ENCODE measurements at places on chromosomes 11 and 22.

- no peak for DNase-seq
Measured at GRCh38 chr22:42365111-42365865, 66.9 kb downstream of the NFAM1 start.

DNA sequence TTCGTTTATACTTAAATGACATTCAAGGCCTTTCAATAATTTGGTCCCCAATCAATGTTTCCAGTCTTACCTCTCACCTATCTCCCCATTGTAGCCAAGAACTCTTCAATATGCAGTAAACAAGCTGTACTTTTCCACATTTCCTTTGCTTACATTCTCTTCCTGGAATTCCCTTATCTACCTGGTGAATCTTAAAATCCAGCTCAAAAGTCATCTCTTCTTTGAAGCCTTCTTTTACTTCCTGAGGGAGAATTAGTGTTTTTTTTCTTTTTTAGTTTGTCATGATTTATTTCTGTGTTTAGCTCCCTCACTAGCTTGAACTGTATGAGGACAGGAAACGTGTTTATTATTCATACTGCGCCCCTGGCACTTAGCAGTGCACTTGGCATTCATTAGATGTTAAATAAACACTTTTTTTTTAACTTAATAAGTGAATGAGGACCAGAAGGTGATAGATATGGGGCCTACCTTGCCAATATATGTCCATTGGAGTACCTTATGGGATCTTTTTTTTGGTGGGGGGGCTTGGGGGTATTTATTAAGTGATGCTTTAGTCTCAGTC lies 4.9 kb upstream of the PTS start:
- DNase-seq, result no peak

GRCh38 chr11:114399490-114400215 lies 658 bp downstream of the C11orf71 start:
- no peak for DNase-seq

DNA sequence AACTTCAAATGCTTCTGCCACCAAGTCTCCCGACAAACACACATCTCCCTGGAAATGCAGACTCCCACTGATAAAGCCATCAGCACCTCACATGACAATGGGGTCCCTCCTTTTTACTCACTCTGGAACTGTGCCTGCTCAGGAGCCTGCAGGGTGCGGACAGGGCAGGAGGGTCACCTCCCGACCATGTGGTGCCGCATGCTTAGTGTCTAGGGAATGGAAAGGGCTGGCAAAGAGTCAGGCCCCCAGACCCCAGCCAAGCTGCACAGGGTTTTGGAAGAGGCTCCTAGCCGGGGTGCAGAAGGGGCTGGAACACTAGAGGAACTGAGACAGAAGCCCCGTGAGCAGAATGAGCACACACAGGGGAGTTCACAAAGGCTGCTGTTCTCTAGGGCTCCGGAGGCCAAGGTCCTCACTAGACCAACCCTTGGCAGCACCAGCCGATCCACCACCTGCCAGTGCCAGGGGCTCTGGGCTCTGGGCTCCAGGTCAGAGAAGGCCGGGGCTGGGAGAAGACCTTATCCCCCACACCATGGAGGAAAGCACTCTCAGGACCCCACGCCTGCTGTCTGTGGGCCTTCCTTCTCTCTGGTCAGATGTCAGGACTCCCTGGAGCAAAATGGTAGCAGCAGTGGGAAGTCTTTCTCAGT lies 125.1 kb upstream of the FGF3 start:
- DNase-seq, result no peak

- DNase-seq, result no peak
Measured at GRCh38 chr11:124749912-124750311, 2.1 kb downstream of the VSIG2 start.

GRCh38 chr11:128182844-128183243 lies 404.5 kb downstream of the ETS1 start:
- no peak for DNase-seq

- no peak for DNase-seq
Measured at GRCh38 chr22:49093192-49093880, 734.3 kb downstream of the BRD1 start.

DNA sequence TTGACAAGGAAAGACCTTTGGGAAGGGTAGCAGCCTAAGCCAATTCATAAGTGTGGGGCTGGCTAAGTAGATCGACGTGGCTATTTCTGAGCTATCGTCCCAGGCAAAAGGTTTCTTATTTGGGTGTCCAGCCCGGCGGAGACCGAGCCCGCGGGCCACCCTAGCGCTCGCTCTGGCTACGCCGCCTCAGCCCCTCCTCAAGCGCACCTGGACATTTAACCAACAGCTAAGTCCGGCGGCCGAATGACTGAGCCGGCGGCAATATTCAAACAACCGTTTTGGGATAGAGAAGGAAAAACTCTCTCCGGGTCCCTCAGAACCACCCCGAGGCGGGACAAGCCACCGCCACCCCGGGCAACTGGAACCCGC lies 457 bp downstream of the RNF141 start:
- no peak for DNase-seq

DNA sequence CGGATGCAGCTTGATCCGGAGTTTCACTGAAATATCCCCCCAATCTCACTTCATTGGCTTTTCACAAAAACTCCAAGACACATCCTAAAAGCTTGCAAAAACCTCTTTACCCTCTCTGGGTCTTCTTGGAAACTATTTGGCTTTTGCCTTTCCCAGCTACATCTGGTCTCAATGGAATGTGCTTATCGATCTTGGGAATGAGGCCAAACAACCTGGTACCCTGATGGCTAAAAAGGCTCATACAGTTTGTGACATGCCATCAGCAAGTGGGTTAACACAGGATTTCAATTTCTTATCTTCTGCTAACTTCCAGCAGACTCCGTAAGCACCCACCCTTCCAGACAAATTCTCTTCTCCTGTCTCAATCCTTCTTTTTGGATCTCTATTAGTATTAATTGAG lies 45.9 kb upstream of the TEAD1 start:
- DNase-seq, result no peak

- no peak for DNase-seq
Measured at GRCh38 chr11:31487848-31488247, 21.6 kb downstream of the IMMP1L start.
